D721Med (cell line): ENCODE measurements at places on chromosomes 4 and X.

DNA sequence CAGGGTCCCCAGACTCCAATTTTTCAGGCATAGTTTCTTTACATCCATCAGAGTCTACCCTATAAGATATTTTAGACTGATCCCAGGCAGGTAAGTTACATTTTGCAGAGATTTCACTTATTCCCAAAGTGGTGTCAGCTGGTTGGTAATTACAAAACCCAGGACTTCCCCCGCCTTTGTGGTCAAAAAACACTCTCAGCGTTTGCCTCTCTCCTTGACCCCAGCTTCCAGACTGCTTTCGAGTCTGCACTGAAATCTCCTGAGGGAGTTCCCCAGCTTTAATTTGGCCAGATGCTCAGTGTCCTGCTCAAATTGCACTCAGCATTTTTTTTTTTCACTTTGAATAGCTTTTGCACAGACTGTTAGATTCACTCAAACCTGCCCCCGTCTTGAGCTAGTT is 11.2 kb upstream of the AMOT start:
- no peak for DNase-seq

- DNase-seq, result no peak
These were observed 42.5 kb downstream of the LANCL3 start for GRCh38 chrX:37613933-37614332.

GRCh38 chrX:53831662-53832635 is 145.4 kb upstream of the HUWE1 start:
- no peak for DNase-seq

DNA sequence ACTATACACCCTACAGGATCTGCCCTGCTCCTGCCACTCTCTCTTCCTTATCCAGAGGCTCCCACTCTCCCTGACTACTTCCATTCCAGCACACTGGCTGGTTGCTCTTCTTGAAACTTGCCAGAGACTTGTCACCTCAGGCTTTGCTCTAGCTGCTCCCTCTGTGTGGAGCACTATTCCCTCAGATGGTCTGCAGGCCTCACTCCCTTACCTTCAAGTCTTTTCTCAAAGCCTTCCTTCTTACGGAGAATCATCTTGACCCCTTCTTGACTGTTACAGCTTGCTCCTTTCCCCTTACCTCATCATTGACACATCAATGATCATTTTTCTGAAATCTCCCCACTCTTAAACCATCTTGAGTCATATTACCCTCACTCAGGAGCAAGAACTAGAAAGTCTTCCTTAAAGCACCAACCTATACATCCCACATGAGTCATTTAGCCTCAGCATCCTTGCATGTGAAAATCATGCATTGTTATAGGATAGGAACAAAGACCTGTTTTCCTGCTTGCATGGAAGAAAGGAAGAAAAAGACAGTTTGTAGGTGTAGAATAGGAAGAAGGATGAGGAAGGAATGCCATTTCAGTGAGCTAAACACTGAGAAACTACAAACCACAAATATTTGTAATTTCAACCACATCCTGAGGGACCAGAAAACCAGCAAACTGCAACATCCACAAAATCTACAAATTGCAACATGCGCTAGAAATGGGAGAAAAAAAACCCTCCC is 55.7 kb downstream of the ANTXR2 start:
- no peak for DNase-seq

DNA sequence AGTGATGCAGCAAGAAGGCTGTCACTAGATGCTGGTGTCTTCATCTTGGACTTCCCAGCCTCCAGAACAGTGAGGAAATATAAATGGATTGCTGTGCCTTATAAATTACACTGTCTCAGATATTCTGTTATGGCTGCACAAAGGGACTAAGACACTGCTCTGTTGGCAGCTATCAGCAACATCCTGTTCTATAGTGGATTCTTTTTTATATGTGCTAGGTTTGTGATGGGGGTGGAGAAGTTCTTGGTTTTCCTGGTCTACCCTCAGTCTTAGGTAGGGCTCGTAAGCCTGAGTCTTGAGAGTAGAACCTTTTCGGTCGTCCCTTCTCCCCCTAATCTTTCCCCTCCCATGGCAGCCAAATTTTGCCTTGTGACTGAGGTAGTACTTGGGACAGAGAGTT is 17.3 kb downstream of the STIM2 start:
- no peak for DNase-seq

DNA sequence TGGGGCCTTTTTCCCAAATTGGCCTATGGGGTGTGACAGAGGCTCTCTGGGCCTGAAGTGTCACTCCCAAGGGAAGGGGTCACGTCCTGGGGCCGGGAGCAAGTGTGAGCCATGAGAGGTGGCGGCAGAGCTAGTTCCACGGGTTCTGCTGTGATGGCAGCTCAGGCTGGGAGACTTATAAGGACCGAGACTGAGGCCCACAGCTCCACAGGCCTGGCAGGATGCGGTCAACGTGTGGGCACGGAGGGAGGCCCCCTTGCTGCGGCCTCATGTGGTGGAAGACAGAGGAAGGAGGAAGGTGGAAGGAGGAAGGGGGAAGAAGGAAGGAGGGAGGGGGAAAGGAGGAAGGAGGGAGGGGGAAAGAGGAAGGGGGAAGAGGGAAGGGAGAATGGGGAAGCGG is 7.2 kb upstream of the CPLX1 start:
- DNase-seq, result no peak

DNA sequence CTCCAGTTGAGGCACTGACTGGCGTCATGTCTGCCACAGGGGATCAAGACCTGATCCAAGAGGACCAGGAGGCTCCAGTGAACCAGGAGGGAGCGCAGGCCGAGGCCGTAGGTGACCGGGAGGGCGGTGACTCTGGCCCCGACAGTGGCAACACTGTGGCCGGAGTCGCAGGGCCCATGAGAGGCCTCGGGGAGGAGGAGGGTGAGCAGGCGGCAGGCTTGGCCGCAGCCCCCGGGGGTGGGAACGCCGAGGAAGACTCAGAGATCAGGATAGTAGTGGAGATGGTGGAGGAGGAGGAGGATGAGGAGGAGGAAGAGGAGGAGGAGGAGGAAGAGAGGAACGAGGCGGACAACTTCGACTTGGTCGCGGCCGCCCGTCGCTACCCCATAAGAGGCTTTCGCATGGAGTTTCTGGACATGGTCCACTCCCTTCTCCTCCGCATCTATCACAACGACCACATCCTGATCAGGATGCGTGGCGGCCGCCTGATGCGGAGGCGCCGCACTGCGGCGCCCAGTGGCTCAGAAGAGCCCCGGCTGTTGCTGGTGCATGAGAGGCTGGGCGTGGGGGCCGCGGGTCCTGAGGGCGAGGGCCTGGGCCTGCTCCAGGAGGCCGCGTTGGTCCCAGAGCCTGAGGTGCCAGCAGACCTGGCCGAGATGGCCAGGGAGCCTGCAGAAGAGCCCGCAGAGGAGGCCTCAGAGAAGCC is 560 bp downstream of the CT47C1 start:
- no peak for DNase-seq

- DNase-seq, result no peak
These were observed 206.3 kb downstream of the SHROOM3 start for GRCh38 chr4:76641351-76641750.

DNA sequence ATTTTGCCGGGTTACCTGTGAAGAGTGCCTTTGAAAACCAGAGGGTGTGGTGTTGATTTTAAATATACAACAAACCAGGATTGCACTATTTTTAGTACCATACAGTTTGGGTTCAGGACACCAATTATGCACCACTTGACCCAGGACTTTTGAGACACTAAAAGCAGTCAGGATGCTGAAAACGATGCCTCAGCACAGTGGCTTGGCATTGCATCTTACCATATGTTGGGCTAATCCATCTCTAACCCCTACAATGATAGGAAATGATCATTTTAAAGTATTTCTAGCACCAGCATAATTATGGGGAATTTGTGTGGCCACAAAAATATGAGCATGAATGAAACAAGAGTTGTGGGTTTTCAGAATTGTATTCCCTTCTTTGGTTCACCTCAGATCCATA is 4.1 kb downstream of the IBSP start:
- DNase-seq, result no peak

GRCh38 chr4:38831653-38832052 is 25.0 kb downstream of the TLR6 start:
- no peak for DNase-seq

DNA sequence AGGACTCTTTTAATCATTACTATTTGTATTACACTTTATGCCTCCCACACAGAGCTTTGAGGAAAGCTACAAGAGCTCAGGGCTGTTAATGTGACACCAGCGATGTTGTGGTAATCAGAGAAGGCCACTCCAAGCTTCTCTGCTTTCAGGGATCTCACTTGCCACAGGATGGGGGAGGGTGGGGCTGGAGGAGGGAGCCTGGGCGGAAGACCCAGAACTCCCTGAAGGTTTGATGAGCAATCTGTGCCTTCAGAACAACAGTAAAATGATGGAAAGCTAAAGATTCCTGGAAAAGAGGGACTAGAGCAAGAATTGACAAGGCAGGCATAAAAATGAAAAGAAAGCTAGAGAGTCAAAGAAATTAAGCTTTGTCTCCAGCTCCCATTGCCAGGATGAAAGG is 75.6 kb downstream of the MAML3 start:
- no peak for DNase-seq

GRCh38 chr4:182225257-182225852 is 17.8 kb upstream of the TENM3 start:
- DNase-seq, result no peak

GRCh38 chr4:8655411-8656184 is 63.0 kb downstream of the CPZ start:
- no peak for DNase-seq

- DNase-seq, result no peak
These were observed 251.0 kb downstream of the KCNIP4 start for GRCh38 chr4:21697583-21697982.

DNA sequence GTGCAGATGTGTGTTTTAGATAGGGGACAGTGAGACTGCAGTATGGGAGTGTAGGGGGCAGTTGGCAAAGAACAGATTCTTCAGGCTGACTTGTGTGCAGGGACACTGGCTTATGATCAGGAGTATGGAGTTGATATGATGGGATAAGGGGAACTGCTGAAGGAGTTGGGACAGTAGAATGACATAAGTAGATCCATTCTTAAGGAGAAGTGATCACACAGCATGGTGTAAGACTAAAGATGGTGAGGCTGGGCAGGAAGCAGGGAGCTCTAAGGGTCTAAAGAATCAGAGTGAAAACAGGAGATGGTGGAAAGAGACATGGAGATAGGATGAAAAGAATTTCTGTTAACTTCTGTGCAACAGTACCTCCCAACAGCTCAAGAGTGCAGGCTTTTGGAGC is 70.7 kb downstream of the REELD1 start:
- no peak for DNase-seq

DNA sequence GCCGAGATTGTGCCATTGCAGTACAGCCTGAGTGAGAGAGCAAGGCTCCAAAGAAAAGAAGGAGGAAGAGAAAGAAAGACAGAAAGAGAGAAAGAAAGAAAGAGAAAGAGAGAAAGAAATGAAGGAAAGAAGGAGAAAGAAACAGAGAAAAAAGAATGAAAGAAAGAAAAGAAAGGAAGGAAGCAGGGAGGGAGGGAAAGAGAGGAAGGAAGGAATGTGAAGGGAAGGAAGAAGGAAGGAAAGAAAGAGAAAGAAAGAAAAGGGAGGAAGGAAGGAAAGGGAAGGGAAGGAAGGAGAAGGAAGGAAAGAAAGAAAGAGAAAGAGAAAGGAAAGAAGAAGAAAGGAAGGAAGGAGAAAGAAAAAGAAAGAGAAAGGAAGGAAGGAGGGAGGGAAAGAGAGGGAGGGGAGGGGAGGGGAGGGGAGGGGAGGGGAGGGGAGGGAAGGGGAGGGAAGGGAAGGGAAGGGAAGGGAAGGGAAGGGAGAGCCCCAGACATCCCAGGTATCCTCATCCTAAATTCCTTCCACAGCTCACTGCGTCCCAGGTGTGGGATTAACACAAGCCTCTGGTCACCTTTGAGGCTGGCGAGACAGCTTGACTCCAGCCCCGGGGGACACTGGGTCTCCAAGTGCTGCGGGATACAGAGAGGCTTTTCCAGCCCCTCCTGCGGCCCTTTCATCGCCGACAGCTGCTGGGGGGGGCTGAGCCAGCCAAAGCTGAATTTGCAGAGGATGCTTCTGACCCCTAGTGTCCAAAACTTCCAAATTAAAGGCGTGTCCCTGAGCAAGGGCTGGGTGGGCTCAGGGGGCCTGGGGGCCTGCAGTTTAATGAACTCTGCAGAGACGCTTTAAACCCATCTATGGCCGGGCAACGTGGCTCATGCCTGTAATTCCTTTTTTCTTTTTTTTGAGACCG is 24.2 kb upstream of the CSF2RA start:
- no peak for DNase-seq

GRCh38 chr4:94595880-94596483 is 144.2 kb downstream of the PDLIM5 start:
- no peak for DNase-seq

DNA sequence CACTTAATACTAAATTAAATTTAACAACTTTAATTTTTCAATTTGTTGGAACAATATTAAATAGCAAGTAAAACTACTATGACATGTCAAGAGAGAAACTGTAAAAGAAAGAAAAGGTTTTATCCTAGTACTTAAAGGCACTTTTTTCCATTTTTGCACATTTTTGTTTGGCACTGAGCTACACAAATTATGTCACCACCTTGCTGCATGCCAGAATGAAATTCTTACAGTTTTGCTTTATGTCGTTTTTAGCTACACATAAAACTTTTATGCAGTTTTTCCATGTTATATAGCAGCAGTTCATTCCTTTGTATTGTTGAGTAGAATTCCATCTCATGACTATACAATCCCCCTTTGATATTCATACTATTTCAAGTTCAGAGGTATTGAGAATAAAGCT is 99.1 kb upstream of the RXFP1 start:
- DNase-seq, result no peak

GRCh38 chr4:136900696-136901095 is 631.6 kb downstream of the PCDH18 start:
- DNase-seq, result no peak

DNA sequence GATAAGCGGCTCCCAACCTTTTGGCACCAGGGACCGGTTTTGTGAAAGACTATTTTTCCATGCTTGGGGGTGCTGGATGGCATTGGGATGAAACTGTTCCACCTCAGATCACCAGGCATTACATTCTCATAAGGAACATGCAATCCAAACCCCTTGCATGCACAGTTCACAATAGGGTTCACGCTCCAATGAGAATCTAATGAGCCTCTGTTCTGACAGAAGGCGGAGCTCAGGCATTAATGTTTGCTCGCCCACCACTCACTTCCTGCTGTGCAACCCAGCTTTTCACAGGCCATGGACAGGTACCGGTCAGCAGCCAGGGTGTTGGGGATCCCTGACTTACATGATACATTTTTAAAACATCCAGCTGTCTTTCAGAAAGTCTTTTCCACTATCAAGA is 187.3 kb downstream of the SLC39A8 start:
- DNase-seq, result no peak

DNA sequence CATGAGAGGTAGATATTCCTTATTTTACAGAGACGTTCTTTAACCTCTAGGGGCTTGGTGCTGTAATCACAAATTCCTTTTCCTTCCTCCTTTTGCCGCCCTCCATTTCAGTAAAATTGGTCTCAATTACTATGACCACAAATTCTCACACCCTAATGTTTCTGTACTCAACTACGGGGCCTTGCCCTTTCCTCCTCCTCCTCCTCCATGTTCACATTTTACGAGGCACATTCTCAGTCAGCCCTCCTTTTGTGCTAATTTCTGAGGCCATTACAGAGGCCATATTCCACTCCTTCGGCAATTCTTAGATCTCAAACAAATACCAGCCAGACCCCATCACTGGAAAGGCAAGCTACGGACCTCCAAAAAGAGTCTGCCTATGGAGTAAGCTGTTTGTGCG is 92.1 kb downstream of the SH3KBP1 start:
- DNase-seq, result no peak
